Osteoblast (primary cell): ENCODE measurements at places on chromosomes 6 and 20. TPM values are rescaled to one million over a fixed set of nuclear protein-coding genes. Genes with fewer than 3 reads are reported as not detected.

HAO1 gene
- not detected in 2 replicates for total RNA-seq

CCN2 gene
- 221 and 272 TPM in 2 replicates for total RNA-seq

ADGB gene
- under 0.01 TPM in 1 of 2 replicates, not detected in the other for total RNA-seq

KIF6 gene
- 0.88 and 1.4 TPM in 2 replicates for total RNA-seq

C20orf204 gene
- 0.59 and 1.1 TPM in 2 replicates for total RNA-seq

DNA sequence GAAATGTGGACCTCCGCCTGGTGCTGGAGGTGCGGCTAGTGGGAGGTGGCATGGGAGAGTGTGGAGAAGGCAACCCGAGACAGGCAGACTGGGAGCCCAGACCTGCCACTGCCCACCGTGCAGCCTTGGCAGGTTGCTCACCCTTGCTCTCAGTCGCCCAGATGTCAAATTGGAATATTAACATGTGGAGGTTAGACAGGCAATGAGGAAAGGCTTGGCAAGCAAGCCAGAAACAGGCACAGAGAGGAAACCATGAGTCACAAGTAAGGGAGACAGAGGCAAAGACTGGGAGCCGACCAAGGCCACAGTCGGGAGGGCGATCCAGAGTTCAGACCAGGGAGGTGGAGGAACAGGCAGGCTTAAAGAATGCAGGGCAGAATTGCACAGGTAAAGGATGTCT, 178.2 kb downstream of the FOXC1 start:
- no peak overlapping the region for H3K4me3 ChIP-seq
- peaks cover 28% of the 10 kb centered on the region for H3K4me1 ChIP-seq
- peak overlapping the region; percentile 65 for H3K27ac ChIP-seq
- peak; percentile 96 for DNase-seq

GRCh38 chr6:89792881-89793280, 26.7 kb downstream of the MDN1 start:
- no peak overlapping the region for H3K27ac ChIP-seq
- peaks cover 29% of the 10 kb centered on the region for H3K36me3 ChIP-seq
- peak; percentile 77 for DNase-seq
- H3K4me1 ChIP-seq: peaks cover 3% of the 10 kb centered on the region
- H3K4me3 ChIP-seq: no peak overlapping the region

- peak overlapping the region; percentile 100 for H3K27ac ChIP-seq
- H3K27me3 ChIP-seq: no peaks in the 10 kb centered on the region
- H3K4me1 ChIP-seq: peaks cover 92% of the 10 kb centered on the region
- H3K36me3 ChIP-seq: peaks cover 27% of the 10 kb centered on the region
- DNase-seq: no peak
Observed at GRCh38 chr6:85461798-85462170, 11.9 kb downstream of the NT5E start.

DNA sequence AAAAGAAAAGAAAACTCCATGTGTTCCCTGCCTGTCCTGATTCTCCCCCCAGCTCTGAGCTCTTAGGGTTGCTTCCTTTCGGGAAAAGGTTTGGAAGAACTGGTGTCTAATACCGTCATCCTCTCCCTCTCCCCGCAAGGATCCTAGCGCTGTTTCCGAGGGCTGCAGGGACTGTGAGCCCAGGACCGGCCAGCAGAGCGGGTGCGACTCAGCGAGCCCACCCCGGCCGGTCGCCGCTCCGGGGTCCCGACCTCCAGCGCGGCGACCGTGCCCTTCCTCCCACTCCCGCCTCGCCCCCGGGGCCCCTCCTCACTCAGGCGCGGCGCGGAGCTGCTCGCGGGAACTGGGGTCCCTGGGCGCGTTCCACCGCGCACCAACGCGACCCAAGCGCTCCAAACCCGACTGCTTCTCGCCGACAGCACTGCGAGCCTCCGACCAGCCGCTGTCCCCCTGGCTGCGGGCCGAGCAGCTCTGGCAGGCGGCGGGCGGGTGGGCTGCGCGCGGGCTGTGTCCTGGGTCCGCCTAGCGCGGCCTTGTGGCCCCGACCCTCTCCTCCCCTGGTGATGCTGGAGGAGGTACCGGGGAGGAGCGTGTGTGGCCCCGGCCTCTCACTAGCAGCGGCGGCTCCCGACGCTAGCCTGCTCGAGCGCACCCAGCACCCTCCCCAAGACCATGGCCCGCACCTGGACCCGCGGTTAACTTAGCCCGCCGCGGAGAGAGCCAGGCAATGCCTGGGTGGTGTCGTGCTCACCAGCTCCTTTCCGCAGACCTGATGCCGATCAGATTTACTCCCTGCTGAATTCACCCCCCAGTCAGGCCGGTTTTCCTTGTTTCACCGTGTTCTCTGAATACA, at the start of gene PLA2G7:
TSS of gene PLA2G7 (minus strand) at position 509 of the 853 bp plus-strand sequence. CDS start 12,484 bp downstream, outside the sequence.
- H3K27ac ChIP-seq: no peak within 1 kb of the TSS
- H3K36me3 ChIP-seq: no peaks in the 10 kb centered on the region
- H3K4me1 ChIP-seq: no peaks in the 10 kb centered on the region
- peaks cover 38% of the 10 kb centered on the region for H3K27me3 ChIP-seq
- peak within 1 kb of the TSS; percentile 43 for H3K4me3 ChIP-seq

DNA sequence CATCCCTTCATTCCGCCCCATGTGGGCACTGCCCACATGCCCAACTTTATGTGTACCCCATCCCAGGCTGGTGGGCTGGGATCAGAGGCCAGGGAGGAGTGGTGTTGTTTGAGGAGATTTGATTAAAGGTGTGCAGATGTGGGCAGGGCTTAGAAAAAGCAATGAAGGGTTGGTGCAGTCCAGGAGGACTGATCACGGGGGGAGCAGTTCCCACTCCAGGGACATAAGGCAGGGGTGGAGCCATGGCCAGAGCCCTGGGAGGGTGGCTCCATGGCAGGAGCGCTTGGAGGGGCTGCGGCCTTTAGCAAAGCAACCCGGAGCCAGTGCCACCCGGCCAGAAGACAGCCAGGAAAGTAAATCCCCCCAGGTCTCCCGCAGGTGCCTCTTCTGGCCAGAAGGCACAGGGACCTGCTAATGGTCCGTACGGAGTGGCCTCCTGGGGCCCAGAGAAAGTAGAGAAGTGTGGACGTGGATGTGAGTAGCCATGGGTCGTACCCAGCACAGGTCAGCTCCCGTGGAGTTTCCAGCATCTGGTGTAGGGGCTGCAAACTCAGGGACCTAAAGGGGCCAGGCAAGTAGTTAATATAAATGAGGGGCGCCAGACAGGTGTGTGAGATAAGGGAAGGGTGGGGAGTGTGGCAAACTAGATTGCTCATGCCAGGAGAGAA, 62.1 kb upstream of the APCDD1L start:
- no peaks in the 10 kb centered on the region for H3K27me3 ChIP-seq
- DNase-seq: no peak
- H3K4me3 ChIP-seq: no peak overlapping the region

DNA sequence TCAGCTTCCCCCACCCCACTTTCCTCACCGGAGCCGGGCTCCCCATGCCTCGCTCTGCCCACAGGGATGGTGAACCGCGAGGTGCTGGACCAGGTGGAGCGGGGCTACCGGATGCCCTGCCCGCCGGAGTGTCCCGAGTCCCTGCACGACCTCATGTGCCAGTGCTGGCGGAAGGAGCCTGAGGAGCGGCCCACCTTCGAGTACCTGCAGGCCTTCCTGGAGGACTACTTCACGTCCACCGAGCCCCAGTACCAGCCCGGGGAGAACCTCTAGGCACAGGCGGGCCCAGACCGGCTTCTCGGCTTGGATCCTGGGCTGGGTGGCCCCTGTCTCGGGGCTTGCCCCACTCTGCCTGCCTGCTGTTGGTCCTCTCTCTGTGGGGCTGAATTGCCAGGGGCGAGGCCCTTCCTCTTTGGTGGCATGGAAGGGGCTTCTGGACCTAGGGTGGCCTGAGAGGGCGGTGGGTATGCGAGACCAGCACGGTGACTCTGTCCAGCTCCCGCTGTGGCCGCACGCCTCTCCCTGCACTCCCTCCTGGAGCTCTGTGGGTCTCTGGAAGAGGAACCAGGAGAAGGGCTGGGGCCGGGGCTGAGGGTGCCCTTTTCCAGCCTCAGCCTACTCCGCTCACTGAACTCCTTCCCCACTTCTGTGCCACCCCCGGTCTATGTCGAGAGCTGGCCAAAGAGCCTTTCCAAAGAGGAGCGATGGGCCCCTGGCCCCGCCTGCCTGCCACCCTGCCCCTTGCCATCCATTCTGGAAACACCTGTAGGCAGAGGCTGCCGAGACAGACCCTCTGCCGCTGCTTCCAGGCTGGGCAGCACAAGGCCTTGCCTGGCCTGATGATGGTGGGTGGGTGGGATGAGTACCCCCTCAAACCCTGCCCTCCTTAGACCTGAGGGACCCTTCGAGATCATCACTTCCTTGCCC, 57.4 kb downstream of the SRC start:
- DNase-seq: no peak
- H3K4me1 ChIP-seq: peaks cover 3% of the 10 kb centered on the region
- peaks cover 3% of the 10 kb centered on the region for H3K36me3 ChIP-seq
- H3K4me3 ChIP-seq: no peak overlapping the region
- peaks cover 13% of the 10 kb centered on the region for H3K27me3 ChIP-seq
